ENCODE measurements at places on chromosomes 13 and 19.
A peak's percentile ranks its signal among the peaks of the same experiment; 100 is the strongest.

GRCh38 chr19:48443731-48444128 is 2.1 kb upstream of the GRWD1 start:
- ATAC-seq: no peak

- ATAC-seq: no peak
These were observed 12.2 kb upstream of the ZNF304 start for GRCh38 chr19:57338877-57339276.

DNA sequence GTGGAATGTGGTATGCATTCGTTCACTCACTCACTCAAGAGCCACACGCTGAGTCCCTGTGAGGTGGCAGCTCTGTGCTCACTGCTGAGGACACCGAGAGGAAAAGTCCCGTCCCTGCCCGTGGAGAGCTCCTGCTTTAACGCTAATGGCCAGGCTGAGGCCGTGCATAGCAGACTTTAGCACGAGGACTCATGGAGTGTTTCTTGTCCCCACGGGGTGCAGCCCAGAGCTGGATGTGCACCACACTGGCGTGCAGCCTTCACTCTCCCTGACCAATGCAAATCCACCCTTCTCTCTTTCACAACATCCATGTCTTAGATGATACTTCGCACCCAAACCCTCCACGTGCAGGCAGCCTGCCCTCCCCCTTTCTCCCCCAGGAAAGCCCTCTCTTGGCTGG is 159.6 kb upstream of the ZNF536 start:
- no peak for ATAC-seq

GRCh38 chr19:21463449-21464105 is 41.8 kb upstream of the ZNF429 start:
- ATAC-seq: peak; percentile 99

DNA sequence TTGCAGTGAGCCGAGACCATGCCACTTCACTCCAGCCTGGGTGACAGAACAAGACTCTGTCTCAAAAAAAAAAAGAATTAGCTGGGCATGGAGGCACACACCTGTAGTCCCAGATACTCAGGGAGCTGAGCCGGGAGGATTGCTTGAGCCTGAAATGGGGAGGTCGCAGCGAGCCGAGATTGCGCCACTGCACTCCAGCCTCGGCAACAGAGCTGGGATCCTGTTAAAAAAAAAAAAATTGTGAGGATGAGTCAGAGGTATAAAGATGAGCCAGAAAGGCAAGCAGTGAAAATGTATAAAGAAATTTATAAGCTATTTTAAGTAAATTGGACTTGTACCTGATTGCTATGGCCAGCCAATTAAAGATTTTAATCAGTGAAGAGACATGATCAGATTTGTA is 21.1 kb downstream of the KBTBD6 start:
- ATAC-seq: no peak

DNA sequence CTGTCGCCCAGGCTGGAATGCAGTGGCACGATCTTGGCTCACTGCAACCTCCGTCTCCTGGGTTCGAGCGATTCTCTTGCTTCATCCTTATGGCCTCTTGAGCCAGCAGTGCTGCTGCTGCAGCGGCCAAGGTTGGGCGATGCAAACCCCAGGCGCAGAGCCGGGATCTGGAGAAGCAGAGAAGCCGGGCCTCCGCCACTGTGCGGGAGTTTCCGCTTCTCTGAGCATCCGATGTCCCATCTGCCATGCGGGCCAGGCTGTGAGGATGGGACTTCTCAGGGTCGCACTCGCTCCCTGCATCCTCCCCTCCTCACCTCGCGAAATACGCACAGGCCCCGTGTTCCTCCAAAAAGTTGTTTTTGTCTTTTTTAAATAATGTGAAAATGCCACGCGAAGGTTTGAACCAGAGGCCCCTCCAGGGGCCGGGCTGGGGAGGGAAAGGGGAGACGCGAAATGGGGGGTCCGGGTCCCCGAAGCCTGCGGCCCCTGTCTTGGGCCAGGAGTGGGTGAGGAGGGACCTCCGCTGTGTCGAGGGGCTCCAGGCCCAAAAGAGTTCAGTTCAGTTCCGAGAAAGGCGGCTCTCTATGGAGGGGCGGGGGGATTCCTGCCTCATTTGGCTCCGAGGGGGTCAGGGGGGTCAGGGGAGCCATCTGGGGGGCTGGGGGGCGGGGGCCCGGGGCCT is 15.9 kb downstream of the CYTH2 start:
- no peak for ATAC-seq

GRCh38 chr13:98575009-98575903 is 1.7 kb downstream of the STK24 start:
- ATAC-seq: no peak

DNA sequence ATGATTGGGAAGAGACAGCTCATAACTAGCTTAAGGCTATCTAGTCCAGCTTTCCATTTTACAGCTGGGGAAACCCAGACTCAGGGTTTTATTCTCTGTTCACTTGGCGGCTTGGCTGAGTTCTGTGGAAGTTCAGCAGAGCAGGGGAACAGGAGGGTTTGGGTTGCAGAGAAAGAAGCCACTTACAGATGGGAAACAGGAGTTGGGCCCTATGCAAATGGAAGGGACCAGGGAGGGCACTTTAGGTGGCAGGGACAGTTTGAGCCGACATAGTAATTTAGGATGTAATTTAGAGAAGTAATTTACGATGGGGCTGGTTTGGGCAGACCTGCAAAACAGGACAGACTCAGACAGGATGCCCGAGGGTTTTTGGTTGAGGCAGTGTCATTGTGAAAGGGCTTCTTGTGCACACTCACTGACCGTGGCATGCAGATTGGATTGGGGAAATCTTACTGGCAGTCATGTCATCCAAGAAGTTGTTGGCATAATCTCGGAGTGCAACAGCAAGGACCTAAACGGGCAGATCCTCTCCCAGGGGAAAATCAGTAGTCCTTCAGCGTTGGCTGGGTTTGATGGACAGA is 47.3 kb upstream of the GPR183 start:
- ATAC-seq: peak; percentile 30

DNA sequence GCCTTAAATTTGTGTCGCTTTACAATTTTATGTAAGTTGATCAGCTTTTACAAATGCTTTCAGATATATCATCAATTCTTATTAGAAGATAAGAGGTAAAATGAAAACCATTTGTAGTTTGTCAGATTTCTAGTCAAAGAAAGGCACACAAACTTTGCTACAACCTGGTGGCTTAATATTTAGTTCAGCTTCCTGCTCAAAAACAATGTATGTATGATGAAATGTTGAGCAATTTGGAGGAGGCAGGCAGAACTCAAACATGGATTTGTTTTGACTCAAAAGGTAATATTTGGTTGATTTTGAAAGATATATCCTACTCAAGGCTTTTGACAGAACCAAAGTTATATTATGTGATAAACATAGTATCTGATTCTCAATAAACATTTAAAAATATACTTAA is 24.2 kb downstream of the NEK5 start:
- ATAC-seq: no peak

DNA sequence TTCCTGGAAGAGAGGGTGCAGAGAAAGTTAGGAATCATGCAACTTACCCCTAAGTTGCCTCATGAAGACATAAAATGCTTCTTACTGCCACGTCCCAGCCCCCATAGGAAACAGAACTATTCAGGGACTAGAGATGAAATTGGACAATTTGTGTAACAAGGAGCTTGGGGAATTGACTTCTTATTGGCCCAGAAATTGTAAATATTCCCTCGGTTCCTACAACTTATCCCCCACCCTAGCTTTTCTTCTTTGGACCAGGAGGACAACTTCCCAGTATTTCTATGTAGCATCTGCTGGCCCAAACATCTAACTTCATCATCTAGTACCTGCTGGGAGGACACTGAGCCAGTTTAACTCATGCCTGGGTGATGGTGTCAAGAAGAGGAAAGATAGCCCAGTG is at the start of gene OR1M1:
Gene OR1M1, plus strand, starts transcription at position 301 of the 400 bp plus-strand sequence. CDS start 6,184 bp downstream, outside the sequence.
- no peak for ATAC-seq

- no peak for ATAC-seq
These were observed 209.2 kb downstream of the TSHZ3 start for GRCh38 chr19:31139871-31140505.

DNA sequence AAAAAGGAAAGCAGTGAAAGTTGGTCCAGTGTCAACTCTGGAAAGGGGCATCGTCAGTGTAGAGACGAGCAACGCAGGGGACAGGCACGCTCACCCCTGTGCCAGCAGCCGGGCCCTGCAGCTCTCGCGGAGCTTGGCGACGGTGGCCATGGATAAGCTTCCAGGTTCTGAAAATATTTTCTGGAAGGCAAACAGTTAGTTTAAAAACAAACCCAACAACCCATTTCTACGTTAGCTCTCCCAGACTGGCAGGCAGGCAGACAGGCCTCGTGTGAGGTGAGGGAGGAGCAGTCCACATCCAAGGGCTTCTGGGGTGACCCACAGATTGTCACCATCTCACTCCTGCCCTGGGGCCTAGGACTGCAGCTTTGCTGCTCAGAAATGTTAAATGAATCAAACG is 27.4 kb downstream of the LAMP1 start:
- ATAC-seq: no peak

DNA sequence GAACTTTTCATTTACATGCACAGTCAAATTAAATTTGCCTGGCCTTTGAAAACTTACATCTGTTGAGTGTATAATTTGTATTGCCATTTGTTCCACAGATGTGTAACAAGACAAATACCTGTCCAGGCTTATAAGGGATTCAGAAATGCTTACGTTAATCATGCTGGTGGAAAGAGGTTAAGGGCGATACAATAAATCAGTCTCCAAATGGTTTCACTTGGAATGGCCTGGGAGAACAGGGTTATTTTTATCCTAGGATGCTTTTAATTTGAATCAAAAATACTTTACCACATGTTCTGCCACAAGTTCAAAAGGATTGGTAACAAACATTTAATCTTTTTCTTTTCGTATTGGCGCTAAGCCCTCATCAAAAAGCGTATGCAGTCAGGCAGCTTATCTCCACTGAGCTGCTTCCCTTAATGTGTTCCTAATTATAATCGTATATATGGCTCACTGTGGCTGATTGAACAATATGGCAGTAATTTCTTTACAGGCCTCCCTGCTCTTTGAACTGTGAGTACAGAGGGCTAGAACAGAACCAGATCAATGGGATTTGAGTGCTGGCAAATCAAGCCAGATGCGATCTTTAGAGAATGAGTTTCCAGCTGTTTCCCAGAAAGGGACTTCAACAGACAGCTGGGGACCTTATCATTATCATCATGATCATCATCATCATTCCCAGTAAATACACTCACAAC is 425.7 kb downstream of the SPRY2 start:
- no peak for ATAC-seq

- no peak for ATAC-seq
These were observed 7.0 kb upstream of the ZNF550 start for GRCh38 chr19:57566396-57567265.

DNA sequence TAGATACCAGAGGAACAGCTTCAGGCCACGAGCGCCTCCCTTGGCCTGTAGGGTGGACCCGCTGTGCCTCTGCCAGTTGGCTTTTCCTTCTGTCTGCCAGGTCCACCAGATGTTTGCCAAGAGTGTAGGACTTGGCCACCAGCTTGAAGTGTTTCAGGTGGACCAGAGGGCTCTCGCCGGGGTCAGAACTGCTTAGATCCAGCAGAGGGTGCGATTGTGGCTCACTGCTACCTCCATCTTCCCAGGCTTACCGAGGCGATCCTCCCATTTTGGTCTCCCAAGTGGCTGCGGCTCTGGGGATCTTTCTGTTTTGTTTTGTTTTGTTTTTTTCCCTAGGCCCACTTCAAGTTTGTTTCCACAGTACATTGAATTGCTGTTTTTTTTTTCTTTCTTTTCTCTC is 23.0 kb upstream of the ZNF730 start:
- ATAC-seq: no peak

GRCh38 chr19:53909471-53910169 is 542 bp downstream of the CACNG7 start:
- ATAC-seq: no peak

DNA sequence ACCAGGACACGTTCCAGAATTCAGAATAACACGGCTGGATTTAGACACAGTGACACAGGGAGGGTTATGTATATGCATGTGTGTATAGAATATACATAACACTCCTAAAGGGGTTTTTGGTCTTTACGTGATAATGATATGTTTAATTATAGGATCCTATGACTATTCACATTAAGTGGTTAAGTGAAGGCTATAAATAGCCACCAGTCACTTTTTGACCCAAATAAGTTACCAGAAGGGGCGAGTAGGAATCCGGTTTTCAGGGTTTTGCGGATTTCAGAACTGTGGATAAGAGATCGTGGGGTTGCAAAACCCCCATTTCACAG is 6.9 kb downstream of the ANGPTL6 start:
- ATAC-seq: no peak

- no peak for ATAC-seq
These were observed 391.6 kb downstream of the PCDH20 start for GRCh38 chr13:61024046-61024445.

GRCh38 chr19:37902668-37903067 is 3.7 kb downstream of the WDR87 start:
- peak; percentile 54 for ATAC-seq

DNA sequence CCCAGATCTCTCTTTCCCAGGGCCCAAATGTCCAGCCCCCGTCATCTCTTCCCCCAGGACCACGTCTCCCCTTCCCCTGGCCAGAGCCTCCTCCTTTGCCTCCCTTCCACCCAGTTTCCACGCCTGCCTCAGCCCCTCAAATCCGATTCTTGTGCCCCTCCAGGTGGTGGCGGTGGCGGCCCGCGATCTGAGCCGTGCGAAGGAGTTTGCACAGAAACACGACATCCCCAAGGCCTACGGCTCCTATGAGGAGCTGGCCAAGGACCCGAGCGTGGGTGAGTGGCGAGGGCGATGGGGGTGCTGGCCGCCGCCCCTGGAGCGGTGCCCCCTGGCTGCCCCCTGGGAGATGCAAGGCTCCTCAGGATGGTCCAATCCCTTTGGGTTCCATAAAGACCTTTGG is 1.3 kb downstream of the DHDH start:
- ATAC-seq: no peak

- no peak for ATAC-seq
These were observed 31.1 kb downstream of the RYR1 start for GRCh38 chr19:38464421-38465082.

DNA sequence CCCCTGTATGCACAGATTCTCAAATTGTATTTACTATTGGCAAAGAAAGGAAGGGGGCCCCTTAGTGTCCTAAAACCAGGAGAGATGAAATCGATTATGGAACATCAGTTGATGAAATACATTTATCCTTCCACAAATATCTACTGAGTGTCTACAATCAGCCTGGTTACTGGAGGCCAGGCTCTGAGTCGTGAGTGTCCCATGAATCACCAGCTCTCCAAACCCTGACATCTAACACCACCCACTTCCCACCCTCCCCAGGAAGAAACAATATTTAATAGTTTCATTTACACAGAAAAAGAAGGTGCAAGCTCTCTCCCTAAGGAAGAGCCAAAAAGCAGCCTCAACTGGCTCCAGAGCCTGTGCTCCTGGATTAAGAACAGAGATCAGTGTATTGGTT is 25.2 kb downstream of the KCTD15 start:
- no peak for ATAC-seq

- ATAC-seq: no peak
These were observed 903.1 kb downstream of the SLITRK6 start for GRCh38 chr13:84896128-84896527.

GRCh38 chr13:106738186-106738678 is 170.3 kb upstream of the ARGLU1 start:
- ATAC-seq: no peak

- no peak for ATAC-seq
These were observed 228.6 kb downstream of the UQCRFS1 start for GRCh38 chr19:28984315-28984714.

All from activated T-helper 17 cell treated with anti-CD3 and anti-CD28 coated beads, Interleukin-2, amount 50 U/mL, for 72 hours (primary cell).